Right ventricle myocardium superior (tissue), 1 donor: ENCODE measurements at places on chromosomes 5 and 9.

DNA sequence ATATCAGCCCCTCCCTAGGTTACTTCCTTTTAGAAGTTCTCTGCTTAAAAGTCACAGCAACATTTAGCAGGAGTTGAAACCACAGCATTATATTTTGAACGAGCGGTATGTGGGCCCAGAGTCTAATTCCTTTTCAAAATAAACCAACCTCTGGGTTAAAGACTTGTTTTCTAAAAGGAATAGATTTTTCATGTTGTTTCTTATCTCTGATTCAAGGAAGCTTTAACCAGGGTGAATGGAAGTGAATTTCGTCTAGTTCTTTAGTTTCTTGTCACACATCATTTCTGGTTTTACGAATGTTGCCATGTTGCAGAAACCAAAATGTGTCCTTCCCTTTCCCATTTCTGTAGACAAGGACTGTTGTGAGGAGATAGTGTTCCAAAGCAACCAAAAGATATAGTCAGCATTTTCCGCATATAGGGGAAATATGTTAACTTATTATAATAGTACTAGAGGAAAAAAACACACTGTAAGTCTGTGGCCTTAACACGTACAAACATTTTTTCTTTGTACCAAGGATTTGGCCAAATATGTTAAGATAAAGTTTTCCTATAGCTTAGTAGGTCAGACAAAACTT is 142.4 kb downstream of the PCSK5 start:
- DNase-seq = no peak

DNA sequence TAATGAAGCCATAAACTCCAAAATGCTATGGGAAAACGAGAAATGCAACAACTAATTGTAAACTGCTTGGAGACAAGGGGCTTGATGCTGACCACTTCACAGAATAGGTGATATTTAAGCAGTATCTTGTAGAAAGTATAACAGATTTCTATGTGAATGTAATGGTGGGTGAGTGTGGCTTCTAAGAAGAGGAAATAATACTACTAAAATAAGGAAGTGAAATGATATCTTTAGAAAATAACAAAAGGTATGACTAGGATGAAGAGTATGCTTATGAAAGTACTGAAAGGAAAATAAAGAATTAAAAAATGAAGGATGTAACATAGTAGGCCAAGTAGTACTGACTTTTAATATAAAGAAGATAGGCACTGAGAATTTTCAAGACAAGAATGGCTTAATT is 94.2 kb downstream of the AGTPBP1 start:
- no peak for DNase-seq

DNA sequence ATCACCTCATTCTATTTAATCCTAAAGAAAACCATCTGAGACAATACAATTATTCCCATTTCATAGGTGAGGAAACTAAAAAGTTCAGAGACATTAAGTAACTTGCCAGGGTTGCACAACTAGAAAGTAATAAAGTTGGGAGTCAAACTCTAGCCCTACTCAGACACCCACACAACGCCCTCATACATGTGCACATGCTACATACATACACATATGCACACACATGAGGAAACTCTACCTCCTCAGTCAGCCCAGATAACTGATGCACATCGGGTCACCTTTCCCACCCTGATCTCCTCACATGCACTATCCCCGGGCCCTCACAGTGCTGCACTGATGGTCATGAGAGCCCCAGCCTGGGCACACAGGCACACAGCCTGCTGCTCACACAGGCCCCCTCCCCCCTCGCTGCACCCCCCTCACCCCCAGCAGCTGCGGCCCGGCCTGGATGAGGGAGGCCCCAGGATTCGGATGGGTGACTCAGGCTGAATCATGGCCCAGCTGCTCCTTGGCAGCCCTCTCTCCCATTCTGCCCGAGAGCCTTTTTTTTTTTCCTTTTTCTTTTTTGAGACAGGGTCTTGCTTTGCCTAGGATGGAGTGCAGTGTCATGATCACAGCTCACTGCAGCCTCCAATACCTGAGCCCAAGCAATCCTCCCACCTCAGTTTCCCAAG is 5.0 kb upstream of the GPRIN1 start:
- DNase-seq = no peak

GRCh38 chr5:74556631-74557595 is 83.6 kb downstream of the ENC1 start:
- no peak for DNase-seq

DNA sequence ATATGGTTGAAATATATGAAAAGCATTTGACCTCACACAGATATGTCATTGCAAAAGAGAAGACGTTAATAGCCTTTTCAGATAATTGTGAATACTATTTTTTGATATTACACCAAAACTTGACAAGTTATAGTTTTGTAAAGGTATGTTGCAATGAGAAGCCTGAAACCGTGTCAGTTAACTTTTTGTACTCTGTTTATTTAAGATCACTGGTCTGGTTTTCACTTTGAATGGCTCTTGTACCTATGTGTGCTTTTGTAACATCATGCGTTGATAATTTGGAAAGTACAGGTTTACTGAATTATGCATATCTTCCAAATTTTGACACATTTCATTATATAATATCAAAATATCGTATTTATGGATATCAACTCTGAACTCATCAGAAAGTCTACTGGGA is 177.2 kb downstream of the PBX3 start:
- DNase-seq = no peak

- DNase-seq = no peak
Observed at GRCh38 chr9:14021871-14022525, 291.9 kb downstream of the NFIB start.

DNA sequence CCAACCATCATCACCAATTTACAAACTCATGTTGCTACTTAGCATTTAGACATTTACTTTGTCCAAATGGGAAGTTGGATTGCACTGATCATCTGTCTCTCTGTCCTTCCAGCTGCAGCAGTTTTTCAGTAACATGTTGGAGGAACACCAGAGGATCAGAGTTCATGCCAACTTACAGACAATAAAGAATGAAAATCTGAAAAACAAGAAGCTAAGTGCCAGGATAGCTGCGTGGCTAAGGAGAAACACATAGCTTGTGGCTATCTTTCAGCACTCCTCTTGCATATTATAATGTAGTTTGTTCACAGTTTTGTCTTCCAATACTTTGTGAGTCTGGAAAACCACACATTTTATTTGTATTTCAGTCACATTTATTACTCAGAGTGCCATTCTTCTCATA is 6.4 kb upstream of the ARL14EPL start:
- no peak for DNase-seq

DNA sequence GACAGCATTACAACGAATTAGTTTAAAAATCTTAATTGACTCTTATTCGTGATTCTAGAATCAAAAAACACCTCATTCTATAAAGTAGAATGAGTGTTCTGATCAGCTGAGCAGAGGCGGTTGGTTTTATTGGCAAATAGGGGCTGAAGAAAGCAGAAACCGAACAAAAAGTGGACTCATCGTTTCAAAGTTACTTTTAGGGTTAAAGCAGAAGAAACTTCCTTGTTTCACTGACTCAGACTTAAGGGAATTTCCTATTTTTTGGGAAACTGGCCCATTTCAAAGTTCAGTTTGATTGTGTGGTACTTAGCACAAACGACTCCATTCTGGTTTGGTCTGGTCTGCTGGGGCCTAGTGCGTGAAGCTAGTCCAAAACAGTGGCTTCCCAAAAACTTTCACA is 862 bp upstream of the NDUFB6 start:
- DNase-seq = no peak

DNA sequence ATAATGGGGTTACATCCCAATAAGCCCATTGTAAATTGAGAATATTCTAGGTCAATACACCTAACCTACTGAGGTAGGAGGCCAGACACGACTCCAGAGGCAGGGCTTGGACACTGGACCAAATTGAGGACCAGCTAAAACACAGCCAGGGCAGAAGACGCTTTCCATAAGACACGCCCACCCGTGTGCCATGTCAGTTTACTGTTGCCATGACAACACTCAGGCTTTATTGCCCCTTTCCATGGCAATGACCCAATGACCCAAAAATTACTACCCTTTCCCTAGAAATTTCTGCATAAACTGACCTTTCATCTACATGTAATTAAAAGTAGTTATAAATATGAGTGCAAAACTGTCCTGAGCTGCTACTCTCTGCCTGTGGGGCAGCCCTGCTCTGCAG is 31.5 kb downstream of the SLC22A4 start:
- no peak for DNase-seq

GRCh38 chr5:6471252-6471651 is 22.6 kb downstream of the UBE2QL1 start:
- DNase-seq = no peak
